ENCODE measurements at places on chromosomes 12 and 14.

DNA sequence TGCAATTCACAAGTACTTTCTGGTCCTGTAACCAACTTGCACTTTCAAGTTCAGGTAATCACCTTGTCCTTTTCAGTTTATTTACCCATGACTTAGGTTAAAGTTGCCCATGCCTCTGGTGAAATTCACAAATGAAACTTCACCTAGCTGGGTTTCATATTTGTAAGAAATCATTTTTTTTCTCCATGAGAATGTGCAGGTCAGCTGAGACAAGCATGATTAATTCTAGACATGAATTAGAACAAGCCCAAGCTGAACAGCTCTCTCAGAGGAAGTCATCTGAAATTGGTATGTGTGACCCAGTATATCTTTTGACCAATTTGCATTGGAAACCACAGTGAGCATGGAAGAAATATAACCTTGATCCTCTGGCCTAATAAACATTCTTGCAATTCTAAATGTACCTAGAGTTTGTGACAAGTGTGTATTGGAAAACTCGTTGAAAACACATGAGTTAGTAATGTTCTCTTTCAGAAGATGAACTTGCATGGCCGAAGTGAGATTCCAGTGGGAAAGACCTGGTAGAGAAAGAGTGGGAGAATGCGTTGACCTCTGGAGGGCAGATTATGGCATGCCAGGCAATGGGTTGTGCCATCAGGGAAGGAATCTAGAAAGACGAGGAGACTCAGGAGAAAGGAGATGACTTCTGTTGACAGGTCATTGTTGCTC is 486.5 kb downstream of the ZFP36L1 start:
- no peak for DNase-seq

GRCh38 chr12:103998976-103999375 is 33.3 kb downstream of the TDG start:
- no peak for DNase-seq

- no peak for DNase-seq
Observed at GRCh38 chr12:53717319-53717718, 9.9 kb downstream of the CALCOCO1 start.

DNA sequence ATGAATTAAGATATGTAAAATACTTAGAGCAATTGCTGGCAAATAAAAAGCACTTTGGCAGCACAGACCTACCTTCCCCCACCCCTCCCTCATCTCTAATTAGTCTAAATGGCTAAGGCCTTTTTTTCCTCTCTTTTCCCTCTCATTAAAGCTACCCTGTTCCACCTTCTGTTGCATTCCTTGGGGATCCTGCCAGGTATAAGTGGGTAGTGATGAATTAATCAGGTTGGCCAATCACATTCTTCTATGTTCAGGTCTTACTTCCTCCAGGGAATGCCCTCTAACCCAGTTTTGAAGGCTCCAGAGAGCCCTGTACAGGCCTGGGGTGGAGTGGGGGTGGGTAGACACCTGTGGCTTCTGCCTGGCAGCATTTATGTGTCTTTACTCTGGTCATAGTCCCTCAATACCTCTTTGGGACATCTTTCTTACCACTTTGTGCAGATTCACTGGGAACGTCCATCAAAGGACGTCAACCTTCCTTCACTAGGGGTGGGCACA is 28.4 kb downstream of the HSPB8 start:
- no peak for DNase-seq

- no peak for DNase-seq
Observed at GRCh38 chr12:54411391-54412241, 7.5 kb downstream of the ITGA5 start.

DNA sequence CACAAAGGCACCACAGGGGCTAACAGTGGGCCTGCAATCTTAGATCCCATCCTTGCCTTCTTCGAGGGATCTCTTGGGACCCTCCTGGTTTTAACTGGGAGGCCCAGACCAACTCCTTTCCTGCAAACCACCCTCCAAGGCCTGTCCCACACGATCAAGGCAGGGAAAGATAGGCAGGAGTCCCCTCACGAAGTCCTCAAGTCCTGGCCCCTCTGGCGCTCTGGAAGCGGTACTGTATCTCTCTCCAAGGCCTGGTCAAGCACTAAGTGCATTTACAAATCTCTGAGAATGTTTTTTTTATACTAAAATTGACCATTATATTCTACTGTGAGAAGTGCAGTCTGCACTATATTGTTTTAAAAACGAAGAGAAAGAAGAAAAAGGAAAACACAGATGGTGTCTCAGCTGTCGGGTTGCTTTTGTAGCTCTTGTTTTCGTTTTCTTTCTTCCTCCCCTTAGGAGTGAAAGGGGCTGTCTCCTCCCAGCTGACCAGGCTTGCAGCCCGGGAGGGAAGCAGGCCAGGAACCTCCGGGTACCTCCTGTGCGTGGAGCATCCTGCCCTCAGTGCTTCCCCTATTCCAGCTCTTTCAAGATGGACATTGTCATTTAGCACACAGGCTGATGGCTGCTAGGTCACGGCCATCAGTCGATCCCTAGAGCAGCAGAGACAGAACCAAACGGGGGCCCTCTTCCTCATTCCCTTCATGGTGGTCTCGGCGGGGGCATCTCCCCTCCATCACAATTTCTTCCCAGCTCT is 56.7 kb downstream of the FAM222A start:
- no peak for DNase-seq

DNA sequence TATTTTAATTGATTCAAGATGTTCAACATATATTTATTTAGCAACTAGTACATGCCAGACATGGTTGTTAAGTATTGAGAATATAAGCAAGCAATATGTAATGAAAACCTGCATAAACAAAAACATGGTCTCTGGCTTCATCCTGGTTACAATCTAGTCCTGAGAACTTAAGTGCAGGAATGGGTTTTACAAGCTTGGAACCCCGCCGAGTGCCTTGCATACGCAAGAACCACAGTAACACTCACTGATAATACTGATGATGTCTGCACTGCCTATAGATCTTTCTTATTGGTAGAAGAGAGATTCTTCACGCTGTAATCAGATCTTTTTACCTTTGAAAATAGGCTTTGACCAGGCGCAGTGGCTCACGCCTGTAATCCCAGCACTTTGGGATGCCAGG is 22.9 kb upstream of the CALM1 start:
- no peak for DNase-seq

GRCh38 chr14:50521912-50522341 is 10.4 kb downstream of the MAP4K5 start:
- DNase-seq: no peak

DNA sequence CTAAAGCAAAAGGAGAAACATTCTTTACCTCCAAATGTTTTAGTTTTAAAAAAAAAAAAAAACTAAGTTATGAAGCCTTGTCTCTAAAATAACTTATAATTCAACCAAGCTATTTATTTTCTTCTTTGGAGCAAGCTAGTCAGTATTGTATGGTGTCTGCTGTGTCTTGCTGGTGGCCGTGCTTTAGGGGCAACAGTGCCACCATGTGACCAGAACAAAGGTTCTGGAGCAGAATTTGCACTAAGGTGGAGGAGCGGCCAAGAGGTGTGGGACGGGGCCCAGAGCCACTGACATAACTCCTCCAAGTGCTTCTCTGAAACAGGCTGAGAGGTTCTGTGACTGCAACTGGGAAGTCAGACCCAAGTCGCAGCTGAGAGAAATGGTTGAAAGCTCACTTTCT is 4.5 kb downstream of the FICD start:
- no peak for DNase-seq

GRCh38 chr12:52798671-52799504 is 3.0 kb upstream of the KRT3 start:
- no peak for DNase-seq

- DNase-seq: no peak
Observed at GRCh38 chr12:120853188-120853587, 51.0 kb downstream of the SPPL3 start.

DNA sequence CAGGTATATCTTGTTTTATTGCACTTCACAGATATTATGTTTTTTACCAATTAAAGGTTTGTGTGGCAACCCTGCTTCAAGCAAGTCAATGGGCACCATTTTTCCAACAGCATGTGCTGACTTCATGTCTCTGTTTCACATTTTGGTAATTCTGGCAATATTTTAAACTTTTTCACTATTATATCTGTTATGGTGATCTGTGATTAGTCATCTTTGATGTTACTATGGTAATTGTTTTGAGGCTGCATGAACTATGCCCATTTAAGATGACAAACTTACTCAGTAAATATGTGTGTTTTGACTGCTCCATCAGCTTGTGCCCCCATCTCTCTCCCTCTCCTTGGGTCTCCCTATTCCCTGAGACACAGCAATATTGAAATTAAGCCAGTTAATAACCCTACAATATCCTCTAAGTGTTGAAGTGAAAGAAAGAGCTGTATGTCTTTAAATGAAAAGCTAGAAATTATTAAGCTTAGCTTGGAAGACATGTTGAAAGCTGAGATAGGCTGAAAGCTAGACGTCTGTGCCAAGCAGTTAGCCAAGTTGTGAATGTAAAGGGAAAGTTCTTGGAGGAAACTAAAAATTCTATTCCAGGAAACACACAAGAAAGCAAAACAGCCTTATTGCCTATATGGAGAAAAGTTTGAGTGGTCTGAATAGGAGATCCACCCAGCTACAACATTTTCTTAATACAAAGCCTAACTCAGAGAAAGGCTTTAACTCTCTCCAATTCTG is 365.1 kb downstream of the ATP23 start:
- no peak for DNase-seq

GRCh38 chr14:87878959-87879358 is 114.0 kb downstream of the GALC start:
- no peak for DNase-seq

All from activated CD4-positive, CD25-positive, alpha-beta regulatory T cell (primary cell).